ENCODE measurements at places on chromosomes 1 and 21.

DNA sequence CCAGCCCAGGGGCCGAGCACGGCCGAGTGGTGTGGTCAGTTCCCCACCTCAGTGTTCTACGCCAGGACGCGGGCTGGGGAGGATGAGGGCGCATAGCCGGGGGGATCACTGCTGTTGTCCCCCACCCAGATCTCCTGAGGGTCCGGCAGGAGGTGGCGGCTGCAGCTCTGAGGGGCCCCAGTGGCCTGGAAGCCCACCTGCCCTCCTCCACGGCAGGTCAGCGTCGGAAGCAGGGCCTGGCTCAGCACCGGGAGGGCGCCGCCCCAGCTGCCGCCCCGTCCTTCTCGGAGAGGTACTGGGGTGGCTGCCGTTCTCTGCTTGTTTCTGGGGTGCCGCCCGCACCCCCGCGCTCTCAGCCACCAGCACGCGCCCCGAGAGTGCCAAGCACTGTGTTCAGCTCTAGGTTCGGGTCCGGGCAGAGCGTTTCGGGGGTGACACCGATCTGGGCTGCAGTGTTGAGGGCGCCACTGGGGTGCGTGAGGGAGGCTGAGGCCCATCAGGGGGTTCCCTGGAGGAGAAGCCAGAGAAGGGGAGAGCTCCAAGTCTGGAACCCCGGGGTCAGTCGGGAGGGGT lies 17.4 kb downstream of the SAMD11 start:
- DNase-seq, result no peak

DNA sequence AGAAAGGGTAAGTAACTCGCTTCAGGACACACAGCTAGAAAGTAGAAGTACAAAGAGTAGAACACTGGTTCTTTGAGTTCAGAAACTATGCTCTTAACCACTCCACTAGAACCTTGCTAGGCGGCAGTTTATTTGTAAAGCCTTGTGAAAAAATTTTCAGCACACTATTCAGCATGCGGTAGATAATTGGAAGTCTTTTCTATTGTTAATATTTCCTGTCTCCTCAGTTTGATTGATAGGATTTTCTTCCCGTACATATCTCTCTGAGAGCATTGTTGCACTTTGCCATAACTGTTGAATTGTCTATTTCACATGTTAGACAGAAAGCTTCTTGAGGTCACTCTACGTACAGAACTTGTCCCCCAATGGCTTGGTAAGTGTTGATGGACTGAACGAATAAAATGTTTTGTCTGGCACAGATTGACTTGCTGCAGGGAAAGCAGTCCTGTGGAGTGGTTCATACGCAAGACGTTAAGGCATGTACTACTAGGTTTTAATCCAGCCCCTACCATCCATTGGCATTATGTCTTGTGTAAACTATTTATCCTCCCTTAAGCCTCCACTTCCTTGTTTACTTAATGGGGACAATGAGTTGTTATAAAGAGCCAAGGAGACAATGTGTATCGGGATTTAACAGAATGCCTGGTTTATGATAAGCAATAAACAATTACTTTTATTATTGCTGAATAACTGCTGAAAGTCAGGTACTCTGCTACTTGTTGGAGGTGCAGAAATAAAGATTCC lies 35.8 kb downstream of the C1orf21 start:
- DNase-seq, result no peak

GRCh38 chr1:165637427-165637826 lies 6.4 kb downstream of the MGST3 start:
- DNase-seq, result peak; percentile 30

DNA sequence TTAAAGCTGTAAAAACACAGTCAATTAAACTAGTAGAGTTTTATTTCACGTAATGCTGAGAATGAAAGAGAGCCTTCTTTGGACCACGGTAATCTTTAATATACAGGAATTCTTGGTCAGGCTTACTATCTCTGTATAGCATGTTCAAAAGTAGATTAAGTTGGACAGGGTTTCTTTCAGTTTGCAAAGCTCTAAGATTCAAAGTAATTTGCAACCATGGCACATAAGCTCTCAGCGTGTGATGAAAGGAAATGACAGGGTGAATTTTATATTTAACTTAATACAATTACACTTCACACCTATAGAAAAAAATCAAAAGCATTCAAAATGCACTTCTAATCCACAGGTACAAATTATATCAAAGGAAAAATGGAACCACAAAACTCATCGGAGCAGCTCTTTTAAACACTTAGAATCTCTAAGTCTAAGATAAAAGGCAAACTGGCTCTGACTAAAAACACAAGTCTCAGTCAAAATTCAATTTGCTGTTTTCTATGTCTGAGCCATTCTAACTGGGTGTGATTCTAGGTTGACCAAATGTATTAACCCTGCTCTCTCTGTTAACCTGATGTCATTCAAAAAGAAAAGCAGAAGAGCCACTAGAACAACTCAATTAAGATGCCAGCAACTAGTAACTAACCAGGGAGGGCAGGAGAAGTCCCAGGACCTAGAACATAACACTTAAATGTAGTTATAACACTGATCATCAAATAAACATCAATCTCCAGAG lies 147.7 kb downstream of the RERE start:
- DNase-seq, result no peak

GRCh38 chr1:55536545-55536865 lies 321.3 kb upstream of the USP24 start:
- DNase-seq, result no peak

GRCh38 chr1:159880430-159880829 lies 18.0 kb upstream of the VSIG8 start:
- DNase-seq, result no peak

GRCh38 chr1:241641773-241642592 lies 1.8 kb upstream of the CHML start:
- no peak for DNase-seq

DNA sequence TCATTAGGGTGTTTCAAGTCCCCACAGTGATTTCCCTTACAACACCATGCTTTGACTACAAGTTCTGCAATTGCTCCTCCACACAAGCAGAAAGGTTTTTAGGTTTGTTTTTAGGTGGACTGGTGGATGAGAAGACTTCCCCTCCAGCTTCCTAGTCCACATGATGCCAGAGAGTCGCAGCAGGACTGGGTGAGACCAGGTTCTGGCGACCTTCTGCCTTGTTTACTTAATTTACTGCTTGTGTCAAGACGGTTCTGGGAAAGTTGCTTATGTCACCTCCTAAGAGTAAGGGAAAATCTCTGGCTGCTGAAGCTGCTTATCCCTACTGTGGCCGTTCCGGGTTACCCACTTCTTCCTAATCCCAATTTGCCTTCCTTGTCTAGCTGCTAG lies 76.4 kb downstream of the GLUL start:
- no peak for DNase-seq

DNA sequence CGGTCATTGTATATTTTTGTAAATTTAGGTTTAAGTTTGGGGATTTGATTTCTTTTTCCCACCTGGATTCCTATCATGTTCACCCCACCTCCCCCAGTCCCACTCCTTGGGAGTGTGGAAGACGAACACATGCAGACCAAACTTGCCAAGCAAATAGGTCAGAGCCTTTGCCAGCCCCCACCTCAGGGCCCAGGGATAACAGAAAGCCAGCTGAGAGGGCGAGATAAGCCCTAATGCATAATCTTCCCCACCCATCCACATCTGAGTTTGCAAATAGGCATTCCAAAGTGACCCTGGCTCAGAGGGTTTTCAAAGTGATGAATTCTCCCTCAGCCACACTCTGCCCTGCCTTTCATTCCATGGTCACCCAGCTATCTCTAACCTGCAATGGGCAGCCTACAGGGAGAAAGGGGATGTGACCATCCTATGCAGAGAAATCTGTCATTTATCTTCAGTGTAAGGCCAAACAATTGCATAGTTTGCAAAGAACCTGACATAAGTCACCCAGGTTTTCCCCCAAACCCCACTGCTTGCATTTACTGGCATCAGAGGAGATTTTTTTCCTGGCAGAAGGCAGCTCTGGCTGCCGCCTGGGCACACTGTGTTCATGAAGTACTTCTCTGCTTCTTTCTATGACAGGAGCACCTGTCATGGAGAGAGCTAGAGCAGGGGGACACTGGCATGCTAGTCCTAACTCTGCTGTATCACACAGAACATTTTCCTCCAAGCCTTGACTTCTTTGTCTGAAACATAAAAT lies 69.0 kb upstream of the NFIA start:
- no peak for DNase-seq

GRCh38 chr1:147815503-147815902 lies 55.1 kb upstream of the GJA5 start:
- no peak for DNase-seq

GRCh38 chr1:203871114-203871880 lies 9.9 kb downstream of the SNRPE start:
- DNase-seq, result no peak

GRCh38 chr1:185670187-185670627 lies 64.0 kb upstream of the HMCN1 start:
- peak; percentile 29 for DNase-seq

DNA sequence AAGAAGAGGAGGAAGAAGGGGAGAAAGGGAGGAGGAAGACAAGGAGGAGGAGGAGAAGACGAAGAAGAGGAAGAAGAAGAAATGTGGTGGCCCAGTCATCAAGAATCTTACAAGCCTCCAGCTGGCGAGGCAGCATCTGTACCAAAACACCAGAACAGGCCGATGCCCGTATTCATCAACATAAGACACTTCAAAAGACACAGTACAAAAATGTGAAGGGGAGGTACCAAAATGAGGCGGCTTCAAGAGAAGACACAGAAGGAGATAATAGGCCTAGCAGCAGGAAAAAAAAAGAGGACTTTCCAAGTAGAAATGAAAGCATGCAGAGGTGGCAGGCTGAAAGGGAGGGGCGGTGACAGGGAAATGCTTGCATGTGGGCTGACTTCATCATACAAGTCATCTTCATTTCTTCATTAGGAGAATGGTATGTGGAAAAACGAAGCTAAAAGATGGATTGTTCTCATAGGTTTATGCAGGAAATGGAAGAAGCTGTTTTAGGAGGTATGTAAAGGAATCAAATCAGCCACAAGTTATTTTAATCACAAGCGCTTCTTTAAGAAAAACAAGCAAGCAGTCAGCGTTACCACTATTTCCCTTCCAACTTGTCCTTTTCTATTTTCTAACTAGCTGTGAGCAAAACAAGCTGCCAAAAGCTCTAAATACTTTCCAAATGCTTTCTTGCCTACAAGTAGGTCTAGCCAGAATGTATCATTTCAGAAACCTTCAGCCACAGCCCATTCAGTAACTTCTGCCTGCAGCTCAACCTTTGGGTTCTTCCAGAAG lies 192.3 kb downstream of the SLC45A1 start:
- DNase-seq, result no peak

DNA sequence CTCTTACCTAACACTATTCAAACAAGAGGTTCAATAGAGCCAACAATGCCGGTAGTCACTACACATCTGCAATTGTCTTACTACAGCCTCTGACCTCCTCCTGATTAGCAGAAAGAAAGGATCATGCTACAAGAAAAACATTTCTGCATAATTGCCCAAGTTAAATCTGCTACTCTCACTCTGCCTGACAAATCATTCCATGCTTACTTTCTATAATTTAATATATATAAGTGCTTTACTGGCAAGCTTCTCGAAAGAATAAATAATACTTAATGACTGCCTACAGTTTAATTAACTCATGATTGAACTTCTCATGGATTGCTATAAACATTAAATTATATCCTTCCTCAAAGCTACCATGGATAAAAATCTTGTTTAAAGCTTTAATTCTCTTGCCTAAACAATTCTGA lies 156.0 kb downstream of the SLC45A1 start:
- no peak for DNase-seq

DNA sequence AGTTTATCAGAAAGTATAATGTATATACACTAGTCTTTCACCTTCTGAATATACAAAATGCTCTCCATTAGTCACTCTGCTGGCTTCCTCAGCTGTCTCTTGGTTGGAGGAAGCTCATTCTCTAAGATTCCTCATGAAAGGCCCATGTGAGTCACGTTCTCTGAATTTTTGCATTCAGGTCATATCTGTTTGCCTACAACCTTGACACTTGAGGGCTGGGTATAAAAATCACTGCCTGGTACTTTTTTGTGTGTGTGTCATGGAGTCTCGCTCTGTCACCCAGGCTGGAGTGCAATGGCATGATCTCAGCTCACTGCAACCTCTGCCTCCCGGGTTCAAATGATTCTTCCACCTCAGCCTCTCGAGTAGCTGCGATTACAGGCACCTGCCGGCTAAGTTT lies 2.8 kb upstream of the GALNT2 start:
- no peak for DNase-seq

- no peak for DNase-seq
These were observed 110.0 kb downstream of the ASTN1 start for GRCh38 chr1:177054542-177054941.

DNA sequence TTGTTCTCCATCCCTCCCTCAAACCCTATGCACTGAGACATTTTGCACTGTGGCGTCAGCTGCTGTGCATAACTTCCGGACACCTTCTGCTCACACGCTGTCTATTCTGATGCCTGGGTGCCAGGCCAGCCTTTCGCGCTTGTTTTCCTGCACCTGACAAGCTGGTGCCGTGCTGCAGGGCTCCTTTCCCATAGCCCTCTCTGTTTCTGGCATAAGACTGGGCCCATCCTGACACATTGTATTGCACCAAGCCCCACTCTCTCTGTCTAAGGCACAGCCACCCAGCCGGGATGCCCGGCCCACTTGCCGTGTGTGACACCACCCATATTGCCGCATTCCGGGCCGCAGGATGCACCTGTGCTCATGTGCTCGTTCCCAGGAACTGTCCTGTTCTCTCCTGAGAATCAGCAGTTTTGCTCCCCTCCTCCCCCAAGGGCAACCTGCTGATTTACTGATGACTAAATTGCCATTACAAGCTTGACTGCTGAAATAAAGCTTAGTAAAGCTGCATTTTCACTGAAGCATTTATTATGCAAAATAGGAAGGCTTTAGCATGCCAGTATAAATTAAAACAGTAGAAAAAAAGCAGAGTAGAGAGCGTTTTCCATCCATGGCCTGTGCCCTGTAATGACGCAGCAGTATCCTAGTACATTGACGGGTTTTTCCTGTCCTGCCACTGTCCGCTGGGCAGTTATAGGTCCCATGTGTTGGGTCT lies 88.0 kb downstream of the CD247 start:
- DNase-seq, result no peak

All from ovary (tissue), 10 donors.